CD4-positive, alpha-beta T cell treated with Interleukin-4 for 1 hour (primary cell): ENCODE measurements at places on chromosomes 7 and 10.

- DNase-seq, result no peak
Measured at GRCh38 chr7:18317941-18318340, 177.6 kb upstream of the HDAC9 start.

GRCh38 chr10:95872158-95872711 is 35.5 kb upstream of the CC2D2B start:
- DNase-seq, result no peak

GRCh38 chr7:2680792-2681490 is 7.1 kb upstream of the AMZ1 start:
- DNase-seq, result peak; percentile 50

GRCh38 chr10:13327534-13327933 is 20.6 kb downstream of the SEPHS1 start:
- DNase-seq, result no peak

GRCh38 chr7:25093268-25093826 is 31.7 kb downstream of the CYCS start:
- DNase-seq, result peak; percentile 72

DNA sequence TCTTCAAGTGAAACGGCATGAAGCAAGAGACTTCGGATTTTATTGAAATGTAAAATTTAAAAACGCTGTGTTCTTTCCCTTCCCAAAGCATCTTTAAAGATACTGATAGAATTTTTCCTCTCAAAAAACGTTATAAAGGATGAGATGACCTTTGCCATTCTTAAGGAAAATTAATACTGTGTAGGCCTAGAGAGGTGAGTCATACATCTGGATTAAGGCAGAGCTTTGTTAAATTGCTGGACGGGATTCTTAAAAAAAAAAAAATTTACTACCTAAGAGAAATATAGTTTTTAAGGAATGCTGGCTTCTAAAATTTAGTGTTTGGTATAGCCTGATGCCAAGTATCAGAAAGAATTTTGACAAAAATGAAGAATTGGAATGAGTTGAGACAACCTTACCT is 6.3 kb upstream of the HBP1 start:
- no peak for DNase-seq

DNA sequence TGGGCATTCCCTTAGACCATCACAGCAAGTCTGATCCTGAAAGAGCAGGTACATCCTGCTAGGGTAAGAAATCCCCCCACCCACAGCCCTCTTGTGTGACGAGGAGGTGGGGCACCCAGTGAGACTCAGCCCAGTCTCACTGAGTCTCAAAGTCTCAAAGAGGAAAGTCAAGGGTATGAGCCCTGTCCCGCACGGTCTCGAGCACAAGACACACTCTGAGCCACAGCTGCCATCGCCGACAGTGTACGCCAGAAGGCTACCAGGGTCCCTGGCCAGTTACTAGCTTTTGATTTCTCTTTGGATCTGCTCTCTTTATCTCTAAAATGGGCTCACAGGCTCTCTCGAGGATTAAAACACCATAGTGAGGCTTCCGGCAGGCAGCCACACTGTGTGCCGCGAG is 190.2 kb downstream of the TNS3 start:
- no peak for DNase-seq

- no peak for DNase-seq
Measured at GRCh38 chr10:78890506-78890905, 178.3 kb upstream of the ZMIZ1 start.

- DNase-seq, result no peak
Measured at GRCh38 chr7:7861211-7861633, 107.4 kb upstream of the GLCCI1 start.

DNA sequence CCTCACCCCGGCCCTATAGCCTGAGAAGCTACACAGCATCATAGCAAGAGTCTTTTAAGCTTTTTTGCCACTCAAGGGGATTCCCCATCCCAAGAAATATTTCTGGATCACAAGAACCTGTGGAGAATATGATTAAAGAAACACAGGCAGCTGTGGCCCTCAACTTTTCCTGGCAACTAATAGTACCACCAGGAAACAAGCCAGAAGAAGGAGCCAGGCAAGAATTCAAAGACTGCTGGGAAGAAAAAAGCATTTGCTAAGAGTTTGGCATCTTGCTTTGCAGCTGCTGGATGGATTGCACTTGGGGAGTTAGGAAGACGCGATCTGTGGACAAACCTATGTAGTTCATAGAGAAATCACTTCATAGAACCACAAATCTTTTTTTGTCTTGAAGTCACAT is 437.8 kb downstream of the PLXDC2 start:
- no peak for DNase-seq

DNA sequence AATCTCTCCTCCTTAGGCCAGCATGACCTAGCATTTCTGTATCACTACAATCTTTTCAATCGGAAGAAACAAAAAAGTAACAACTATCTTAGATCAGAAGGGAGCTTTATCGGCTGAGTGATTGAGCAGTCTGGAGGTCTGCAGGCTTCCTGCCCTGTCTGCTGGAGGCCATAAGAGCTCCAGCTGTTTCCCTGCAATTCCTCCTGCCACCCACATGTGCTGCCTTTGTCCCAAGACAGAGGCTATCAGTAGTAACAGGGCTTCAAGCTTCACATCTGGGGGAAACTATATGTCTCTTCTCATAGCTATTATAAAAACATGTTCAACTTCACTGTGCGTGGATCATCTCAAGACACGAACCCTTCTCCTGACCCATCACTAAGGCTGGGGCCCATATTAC is 70.1 kb upstream of the VWC2 start:
- no peak for DNase-seq

DNA sequence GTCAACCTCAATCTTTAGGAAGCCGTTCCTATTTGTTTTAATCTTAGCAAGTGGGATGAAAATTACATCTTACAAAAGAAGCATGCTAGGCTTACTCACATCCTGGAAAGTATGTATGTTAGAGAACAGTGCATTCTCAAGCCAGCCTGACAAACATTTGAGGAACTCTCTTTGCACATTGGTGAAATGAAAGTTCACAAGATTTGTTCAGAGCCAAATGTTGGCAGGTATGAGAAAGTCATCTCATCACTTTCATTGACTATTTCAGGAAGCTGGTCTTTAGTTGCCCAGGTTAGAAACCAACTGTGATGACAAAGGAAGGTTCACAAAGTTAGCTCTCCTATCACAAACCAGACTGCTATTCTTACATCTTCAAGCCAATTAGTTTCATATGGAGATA is 57.1 kb downstream of the ABCB1 start:
- DNase-seq, result no peak

- no peak for DNase-seq
Measured at GRCh38 chr7:14673202-14673601, 229.3 kb downstream of the DGKB start.

- DNase-seq, result no peak
Measured at GRCh38 chr10:124903111-124903510, 38.8 kb upstream of the ZRANB1 start.

GRCh38 chr10:944034-944831 is 12.7 kb upstream of the LARP4B start:
- DNase-seq, result peak; percentile 79

DNA sequence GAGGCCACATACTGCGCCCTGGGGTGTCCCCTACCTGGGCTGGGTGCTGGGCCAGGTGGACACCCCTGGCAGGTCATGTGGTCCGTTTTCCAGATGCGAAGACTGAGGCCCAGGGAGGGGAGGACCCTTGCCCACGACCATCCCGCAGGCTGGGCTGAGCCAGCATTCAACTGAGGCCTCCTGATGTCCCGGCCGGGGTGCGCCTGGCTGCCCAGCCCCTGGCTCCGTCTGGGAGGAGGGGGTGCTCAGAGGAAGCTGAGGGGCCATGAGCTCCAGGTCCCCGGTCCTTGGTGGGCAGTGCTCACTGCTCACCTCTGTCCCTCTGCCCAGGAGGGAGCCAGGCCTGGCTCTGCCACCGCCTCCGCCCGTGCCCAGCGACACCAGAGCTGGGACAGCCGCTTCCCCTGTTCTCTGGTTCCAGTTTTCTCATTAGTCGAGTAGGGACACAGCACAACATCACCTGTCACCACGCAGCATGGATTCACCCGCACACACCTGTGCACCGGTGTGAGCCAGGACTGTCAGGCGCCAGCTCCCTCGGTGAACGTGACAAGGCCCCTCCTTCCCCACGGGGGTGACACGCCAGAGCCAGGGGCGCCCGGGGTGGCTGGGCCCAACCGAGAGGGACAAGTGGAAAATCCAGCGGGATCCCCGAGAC is 139.7 kb downstream of the ELFN1 start:
- DNase-seq, result no peak

GRCh38 chr7:39609935-39610263 is 13.5 kb upstream of the RALA start:
- DNase-seq, result no peak

DNA sequence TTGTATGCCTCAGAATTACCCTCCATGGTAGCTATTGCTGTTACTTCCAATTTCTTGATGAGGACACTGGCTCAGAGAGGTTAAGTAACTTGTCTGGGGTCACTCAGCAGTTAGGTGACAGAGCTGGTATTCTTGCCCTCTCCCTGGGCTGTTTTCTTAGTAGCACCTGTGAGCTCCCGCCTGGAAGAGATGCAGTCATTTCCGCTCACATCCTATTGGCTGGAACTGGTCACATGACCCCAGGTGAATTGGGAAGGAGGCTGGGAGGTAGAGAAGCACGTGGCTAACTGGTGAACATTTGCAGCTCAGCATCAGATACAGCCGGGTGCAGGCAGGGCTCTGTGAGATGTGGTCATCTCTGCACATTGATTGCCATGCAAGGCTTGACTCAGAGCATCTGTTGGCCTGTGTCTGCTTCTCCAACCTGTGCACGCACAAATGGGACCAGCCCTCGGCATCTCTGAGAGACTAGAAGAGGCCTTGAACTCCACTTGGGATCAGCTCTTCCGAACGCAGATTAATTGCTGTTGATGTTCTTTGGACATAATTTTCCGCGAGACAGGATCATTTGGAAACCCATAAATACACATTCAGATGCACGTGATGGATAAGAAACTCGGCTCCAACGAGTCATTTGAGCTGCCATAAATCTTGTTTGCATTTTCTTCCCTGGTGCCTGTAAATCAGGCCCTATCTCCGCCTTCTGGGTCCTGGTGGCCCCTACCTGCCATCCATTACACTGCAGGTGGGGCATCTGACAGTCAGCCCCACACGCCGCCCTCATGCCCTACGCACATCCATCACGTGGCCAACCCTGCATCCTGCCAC is 42.8 kb downstream of the MYL10 start:
- DNase-seq, result no peak

DNA sequence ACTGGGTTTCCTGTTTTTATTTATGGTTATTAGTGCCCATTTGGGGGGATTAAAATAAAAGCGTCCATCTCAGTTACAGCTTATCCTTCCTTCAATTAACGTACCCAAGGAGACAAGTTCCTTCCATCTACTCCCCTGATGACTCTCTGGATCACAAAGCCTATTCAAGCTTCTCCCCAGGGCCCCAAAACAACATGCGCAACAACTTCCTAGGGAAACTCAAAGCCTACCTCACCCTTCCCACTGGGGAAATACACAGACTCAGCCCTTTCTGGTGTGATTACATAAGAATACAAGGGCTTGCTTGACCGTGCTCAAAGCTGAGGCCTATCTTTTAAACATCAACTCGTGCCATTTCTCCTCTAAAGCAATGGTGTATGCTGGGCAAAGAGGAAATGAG is 112.4 kb downstream of the CDK6 start:
- DNase-seq, result no peak

DNA sequence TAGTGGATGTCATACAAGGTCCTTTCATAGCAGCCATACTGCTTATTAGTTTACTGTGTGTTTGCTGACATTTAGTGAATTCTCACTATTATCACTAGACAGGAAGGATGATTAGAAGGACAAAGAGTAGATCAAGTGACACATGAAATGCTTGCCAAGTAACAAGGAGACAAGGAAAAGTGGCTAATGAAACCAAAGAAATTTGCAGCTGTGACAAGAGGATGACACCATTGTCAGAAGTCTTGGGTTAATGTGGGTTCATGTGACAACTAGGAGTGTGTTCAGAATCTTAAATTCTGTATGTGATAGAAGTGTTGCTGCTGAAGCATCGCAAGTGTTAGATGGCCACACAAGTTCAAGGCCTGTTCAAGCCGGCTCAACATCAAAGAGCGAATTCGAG is 40.8 kb upstream of the FAM180A start:
- no peak for DNase-seq

DNA sequence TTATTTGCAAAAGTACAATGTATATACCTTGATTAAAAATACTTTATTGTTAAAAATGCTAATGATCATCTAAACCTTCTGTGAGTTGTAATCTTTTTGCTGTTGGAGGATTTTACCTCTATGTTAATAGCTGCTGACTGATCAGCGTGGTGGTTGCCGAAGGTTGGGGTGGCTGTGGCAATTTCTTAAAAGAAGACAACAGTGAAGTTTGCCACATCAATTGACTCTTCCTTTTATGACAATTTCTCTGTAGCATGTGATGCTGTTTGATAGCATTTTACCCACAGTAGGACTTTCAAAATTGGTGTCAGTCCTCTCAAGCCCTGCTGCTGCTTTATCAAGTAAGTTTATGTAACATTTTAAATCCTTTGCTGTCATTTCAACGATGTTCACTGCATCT is 16.9 kb upstream of the ENTPD1 start:
- DNase-seq, result no peak

DNA sequence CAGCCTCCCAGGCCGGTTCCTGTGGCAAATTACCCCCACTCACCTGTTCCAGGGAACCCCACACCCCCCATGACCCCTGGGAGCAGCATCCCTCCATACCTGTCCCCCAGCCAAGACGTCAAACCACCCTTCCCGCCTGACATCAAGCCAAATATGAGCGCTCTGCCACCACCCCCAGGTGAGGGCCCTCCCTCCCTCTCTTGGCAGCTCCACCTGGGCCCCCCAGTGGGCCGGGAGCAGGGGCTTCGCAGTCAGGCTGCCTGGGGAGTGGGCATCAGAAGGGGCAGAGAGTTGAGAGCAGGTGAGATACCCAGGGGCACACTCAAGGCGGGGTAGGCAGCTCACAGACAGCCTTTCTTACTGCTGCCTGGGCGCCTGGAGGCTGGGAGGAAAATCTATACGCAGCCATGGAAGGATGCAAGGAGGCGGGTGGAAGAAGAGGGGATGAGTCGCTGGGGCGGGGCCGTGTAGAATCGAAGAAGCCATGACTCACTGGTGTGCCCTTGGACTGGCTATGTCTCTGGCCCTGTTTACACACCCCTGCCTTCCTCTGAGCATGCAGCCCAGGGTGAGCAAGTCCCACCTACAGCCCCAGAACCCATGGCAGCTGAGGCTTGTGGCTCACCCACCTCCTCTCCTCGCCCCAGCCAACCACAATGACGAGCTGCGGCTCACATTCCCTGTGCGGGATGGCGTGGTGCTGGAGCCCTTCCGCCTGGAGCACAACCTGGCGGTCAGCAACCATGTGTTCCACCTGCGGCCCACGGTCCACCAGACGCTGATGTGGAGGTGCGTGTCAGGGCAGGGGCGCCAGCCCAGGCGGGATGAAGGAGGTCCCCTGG is 48.6 kb upstream of the PPIF start:
- DNase-seq, result peak; percentile 67

- DNase-seq, result no peak
Measured at GRCh38 chr7:472640-472957, 47.0 kb downstream of the PDGFA start.

GRCh38 chr10:80771902-80772555 is 234.3 kb downstream of the SH2D4B start:
- no peak for DNase-seq

GRCh38 chr10:97220355-97220754 is 34.6 kb upstream of the SLIT1 start:
- DNase-seq, result no peak

- no peak for DNase-seq
Measured at GRCh38 chr10:100232101-100232500, 2.7 kb upstream of the CHUK start.
